ENCODE measurements at places on chromosomes 3 and 15.

- DNase-seq: no peak
Measured at GRCh38 chr3:162738784-162739183, 1242.2 kb downstream of the OTOL1 start.

DNA sequence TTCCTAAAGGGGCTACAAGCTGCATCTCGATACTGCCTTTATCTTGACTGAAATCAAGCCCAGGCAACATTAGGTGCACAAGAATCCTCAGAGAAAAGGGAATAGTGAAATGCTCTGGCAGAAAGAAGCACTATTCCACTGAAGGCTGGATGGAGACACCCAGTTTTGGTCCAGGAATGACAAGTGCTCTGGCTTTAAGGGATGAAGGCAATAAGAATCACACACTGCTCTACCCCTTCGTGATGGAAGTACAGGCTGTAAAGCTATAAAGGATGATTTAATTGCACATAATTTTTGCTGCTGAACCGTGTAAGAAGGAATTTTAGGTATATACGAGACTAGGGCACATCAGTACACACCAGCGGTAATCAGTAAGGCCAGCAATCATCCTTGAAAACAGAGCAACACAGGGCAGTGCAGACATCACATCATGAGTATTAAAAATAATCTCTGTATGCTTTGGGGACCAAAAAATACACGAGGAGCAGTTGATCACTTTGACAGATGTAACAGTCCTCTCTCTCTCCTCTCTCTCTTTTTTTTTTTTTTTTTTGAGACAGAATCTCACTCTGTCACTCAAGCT, 414.6 kb upstream of the TBL1XR1 start:
- DNase-seq: no peak

DNA sequence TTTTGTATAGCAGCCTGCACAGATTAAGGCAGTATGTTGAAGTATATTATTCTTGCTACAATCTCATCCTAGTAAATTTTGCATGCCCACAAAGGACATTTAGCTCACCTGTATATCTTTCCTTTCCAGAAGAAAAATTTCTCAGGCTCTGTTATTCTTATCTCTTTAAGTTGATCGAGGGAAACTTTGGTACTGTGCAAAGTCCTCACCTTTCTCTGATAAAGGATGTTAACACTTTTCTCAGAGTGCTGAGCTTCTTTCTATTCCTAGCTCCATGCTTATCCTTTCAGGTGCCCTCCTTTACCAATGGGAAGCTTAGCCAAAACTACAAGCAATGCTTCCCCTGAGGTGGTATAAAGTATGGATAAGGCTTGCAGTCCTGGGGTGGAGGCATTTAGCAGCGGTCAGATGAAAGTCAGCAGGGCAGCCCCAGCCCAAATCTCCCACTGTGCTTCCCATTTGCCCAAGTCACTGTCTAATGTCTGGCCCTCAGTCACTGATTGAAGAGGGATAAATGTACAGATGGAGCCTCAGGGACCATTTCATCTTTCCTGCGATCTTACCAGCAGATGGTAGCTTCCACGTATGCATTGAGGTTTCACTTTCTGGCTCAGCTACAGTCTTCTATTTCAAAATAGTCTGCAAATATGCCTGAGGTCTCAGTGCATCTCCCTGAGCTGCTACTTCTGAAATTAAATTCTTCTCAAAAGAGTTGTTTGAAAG, 127.8 kb upstream of the P2RY1 start:
- no peak for DNase-seq

DNA sequence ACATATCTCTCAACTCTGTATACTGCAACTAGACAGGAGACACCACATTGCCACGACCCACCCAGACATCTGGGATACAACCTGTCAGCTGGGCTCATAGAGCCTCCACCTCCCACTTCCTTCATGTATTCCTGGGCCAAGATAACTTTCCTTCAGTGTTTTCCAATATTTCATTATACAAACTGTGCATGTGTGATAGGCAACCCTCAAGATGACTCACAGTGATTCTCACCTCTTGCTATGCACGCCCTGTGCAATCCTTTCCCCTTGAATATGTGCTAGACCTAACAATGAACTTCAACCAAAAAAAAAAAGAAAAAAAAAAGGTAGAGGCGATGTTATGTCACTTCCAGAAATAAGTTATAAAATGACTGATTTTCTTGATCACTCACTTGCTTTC, 138.0 kb upstream of the ALCAM start:
- no peak for DNase-seq

- DNase-seq: no peak
Measured at GRCh38 chr15:67839499-67839928, 331 bp downstream of the RNU6-1 start.

DNA sequence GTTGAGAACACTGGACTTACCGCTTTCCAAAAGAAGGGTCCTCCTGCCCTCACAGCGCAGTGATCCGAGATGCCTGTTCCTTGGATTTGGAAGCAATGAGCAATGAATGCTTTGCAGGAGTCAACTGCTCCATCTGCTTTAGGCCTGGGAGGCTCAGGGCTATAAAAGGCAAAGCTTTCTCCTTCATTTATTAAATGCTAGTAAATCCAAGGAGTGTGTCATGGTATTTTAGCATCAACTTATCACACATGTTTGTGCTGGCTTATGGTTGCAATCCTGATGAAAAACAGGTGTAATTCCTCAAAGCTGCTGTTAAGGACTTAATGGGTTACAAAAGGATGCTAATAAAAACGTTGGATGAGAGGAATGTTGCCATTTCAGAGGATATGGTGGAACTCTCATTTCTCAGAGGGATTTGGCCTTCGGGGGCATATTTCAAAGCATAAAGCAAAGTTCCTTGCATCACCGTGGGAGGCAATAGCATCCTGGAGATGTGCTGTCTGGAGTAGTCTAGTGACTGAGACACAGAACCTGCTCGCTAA, 158.5 kb upstream of the TPM1 start:
- DNase-seq: no peak

DNA sequence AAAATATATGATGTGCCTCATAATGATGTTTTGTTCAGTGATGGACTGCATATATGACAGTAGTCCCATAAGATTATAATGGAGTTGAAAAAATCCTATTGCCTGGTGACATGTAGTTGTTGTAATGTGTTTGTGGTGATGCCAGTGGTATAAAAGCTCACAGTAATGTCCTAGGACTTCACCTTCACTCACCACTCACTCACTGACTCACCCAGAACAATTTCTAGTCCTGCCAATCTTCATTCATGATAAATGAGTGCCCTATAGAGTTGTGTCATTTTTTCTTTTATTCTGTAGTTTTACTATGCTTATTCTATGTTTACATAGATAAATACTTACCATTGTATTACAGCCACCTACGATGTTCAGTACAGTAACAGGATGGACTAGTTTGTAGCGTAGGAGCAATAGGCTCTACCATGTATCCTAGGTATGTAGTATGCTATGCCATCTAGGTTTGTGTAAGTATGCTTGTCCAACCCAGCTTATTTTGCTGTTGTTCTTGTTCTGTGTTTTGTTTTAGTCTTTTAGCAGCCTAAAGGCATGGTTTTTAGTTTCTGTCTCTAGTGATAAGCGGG, 88.5 kb upstream of the LRRFIP2 start:
- no peak for DNase-seq

DNA sequence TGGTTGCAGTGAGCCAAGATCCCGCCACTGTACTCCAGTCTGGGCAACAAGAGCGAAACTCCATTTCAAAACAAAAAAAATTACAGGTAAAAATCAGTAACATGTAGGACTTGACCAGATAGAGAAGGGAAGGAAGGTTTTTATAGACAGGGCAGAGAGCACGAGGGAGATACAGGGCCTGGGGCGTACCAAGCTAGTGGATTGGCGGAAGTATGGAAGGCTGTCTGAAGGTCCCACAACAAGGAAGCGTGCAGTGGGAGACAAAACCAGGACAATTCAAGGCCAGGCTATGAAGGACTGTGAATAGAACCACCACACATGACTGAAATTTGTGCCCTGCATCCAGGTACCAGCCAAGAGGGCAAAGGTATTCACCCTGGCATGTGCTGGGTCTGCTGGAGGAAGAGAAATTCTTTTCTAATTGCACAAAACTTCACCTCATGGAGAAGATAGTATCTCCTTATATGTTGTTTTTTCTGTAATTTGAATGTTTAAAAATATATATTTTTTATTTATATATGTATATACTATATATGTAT, 33.0 kb upstream of the BCL2A1 start:
- DNase-seq: no peak

- DNase-seq: no peak
Measured at GRCh38 chr3:177146646-177147045, 50.6 kb downstream of the TBL1XR1 start.

- DNase-seq: no peak
Measured at GRCh38 chr3:197793247-197793646, 2.2 kb downstream of the LRCH3 start.

DNA sequence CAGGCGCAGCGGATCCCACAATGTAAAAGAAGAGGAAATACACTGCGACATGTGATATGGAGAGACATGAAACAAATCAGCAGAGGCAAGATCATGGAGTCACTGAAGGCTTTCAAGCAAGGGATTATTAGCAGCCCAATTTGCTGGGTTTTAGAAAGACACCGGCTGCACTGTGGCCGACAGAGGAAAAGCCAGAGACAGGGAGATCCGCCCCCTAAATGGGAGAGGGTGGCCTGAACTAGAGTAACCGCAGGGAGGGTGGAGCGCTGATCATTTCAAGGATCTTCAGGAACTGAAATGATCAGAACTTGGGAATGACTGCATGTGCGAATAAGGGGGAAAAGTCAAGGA, 612 bp upstream of the C15orf40 start:
- DNase-seq: no peak

DNA sequence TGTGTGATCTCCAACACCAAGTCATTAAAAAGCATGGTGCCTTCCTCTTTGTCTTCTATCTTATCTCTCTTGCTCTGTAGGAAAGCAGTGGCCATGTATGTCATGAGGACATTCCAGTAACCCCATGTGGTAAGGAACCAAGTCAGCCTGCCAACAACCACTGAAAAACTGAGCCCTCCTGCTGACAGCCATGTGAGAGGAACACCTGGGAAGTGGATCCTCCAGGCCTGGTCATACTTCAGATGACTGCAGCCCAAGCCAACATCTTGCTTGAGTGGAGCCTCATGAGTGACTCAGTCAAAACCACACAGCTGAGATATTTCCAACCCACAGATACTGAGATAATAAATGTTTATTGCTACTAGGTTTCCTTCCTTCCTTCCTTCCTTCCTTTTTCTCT, 597.3 kb downstream of the ZIC1 start:
- DNase-seq: no peak

DNA sequence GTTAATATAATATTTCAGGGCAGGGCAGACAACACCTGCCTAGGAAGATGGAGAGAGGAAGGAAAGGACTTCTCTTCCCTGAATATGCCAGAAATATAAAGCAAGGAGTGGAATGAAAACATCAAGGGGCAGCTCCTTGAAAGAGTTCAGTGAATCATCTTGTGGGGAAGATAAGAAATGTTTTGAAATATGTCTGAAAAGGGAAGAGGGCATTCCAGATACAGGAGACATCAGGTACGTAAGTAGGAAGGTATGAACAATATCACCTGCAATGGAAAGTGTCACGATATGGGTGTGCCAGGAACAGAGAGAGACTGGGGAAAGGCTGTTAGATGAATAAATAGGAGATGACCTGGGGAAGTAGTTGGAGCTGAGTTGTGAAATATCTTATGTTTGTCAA, 75.8 kb upstream of the WDR72 start:
- DNase-seq: no peak

- no peak for DNase-seq
Measured at GRCh38 chr15:92376109-92376508, 17.6 kb upstream of the ST8SIA2 start.

DNA sequence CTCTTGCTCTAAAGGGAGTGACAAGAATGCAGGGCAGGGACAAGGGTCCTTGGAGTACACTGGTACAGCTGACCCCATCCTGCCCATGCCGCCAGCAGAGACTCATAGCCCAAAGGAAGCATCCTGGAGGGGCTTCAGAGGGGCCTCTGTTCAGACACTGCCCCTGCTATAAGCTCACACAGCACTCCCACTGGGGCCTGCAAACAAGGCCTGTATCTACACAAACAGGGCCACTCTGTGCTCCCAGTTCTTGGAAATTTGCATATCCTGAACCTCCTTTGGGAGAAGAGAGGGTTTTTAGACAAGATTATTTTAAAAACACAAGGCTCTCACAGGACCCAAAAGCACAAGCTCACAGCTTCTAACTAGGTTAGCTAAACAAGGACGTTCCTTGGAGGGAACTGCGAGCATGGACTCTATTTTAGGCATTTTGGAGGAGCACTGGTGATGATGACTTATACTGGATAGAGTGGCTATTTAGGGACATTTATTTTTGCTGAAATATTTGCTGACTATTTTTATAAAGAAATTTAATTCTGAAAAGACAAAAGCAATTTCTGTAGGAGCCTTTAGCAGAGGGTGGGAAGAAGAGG, 16.4 kb upstream of the ANKRD34C start:
- no peak for DNase-seq

GRCh38 chr15:92623435-92623834, 32.1 kb downstream of the FAM174B start:
- no peak for DNase-seq

- DNase-seq: no peak
Measured at GRCh38 chr3:192122832-192123594, 604.3 kb downstream of the FGF12 start.

GRCh38 chr3:130354430-130354829, 9.0 kb downstream of the COL6A5 start:
- no peak for DNase-seq

GRCh38 chr15:73939138-73939537, 12.9 kb downstream of the LOXL1 start:
- no peak for DNase-seq

GRCh38 chr3:117473981-117474538, 764.5 kb downstream of the TUSC7 start:
- no peak for DNase-seq

DNA sequence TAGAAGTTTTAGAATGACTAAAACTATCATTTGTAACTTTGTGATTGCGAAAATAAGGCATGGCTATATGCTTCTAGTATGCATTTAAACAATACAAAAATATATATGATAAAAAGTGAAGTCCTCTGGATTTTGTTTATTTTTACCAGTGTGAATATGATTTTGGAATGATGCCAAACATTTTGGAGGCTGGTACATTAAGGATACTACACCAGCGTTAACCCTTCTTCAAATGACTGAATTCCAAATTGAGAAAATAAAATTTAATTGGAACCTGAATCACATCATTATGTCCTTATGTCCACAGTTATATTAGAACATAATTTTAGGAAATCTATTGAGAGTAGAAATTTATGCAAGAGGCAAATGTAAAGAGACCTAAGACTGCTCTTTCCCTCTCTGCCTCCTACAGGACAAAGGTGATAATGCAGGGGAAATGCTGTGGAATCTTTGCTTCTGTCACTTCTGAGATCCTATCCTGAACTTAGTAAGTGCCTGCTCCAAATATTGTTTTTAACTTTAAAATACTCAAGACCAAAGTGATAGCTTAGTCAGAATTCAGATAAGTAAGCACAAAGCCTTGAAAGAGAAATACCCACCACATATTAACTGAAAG, 121.1 kb upstream of the NANOGP8 start:
- no peak for DNase-seq

- DNase-seq: no peak
Measured at GRCh38 chr3:125245521-125245920, 33.0 kb upstream of the SLC12A8 start.

- DNase-seq: no peak
Measured at GRCh38 chr15:98647026-98647773, 1.1 kb upstream of the IGF1R start.

Data from stimulated activated CD8-positive, alpha-beta memory T cell treated with anti-CD3 and anti-CD28 coated beads, Interleukin-4, amount 100 ng/mL, for 1 hour (primary cell).